ENCODE measurements at places on chromosomes 5 and 9. TPM values are rescaled to one million over a fixed set of nuclear protein-coding genes. Genes with fewer than 3 reads are reported as not detected.

DNA sequence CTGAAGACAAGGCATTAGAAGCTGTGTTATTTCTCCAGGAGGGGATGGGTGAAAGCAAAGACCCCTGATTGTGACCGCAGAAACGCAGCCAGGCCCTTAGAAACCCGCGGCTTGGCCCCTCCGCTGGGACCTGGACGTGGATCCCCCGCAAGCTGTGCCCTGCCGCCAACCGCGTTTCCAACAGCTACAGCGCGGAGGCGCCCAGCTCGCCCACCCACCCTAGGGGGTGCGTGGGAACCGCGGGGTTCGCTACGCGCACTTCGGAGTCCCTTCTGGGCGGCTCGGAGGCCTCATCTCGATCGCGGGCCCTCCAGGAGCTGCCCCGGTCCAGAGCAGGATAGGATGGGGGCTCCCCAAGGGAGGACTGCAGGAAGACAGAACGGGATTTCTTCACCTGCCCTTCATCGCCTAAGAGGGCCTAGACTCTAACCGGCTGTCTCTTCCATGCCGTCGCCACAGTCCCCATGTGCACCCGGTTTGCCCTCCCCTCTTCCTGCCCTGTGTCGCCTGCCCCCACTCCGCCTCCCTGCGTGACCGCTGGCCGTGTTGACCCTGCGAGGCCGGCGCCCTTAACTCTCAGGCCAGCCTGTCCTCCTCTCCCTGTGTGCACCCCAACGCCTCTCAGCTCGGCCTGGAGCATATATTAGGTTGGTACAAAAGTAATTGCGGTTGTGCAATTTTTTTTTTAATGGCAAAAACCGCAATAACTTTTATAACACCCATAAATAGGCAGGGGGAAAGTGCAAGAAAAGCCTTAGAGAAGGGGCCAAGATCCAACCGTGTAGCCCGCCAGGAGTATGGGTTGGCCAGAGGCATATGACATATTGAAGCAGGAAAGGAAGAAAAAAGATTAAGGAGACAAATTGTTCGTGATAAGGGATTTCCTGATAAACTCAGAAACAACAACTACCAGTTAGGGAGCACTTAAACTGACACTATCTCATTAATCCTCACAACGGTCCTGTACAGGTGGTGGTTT, 68.1 kb upstream of the FREM1 start:
- H3K36me3 ChIP-seq: no peaks in the 10 kb centered on the region
- no peaks in the 10 kb centered on the region for H3K27me3 ChIP-seq
- no peaks in the 10 kb centered on the region for H3K4me1 ChIP-seq

DNA sequence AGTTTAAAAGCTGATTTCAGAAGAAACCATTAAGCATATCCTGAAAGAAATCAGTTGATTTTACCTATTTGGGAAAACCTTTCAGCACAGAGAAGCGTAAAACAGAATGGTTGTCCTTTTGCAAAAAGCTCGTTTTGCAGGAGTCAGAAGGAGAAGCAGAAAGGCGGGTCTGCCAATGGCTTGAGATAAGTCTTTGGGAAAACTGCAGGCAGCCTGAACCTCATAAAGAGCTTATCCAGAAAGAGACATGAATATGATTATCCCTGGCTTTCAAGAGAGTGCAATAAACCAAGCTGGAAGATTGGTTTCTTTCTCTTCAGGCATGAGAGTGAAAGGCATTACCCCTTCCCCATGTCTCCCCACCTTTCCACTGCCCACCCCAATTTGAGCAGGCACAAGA, 353.3 kb downstream of the ARHGEF28 start:
- no peak overlapping the region for H3K4me3 ChIP-seq
- no peaks in the 10 kb centered on the region for H3K4me1 ChIP-seq
- no peak overlapping the region for H3K27ac ChIP-seq
- H3K27me3 ChIP-seq: no peaks in the 10 kb centered on the region

- no peak overlapping the region for H3K27ac ChIP-seq
- no peak overlapping the region for H3K4me3 ChIP-seq
- DNase-seq: no peak
- no peaks in the 10 kb centered on the region for H3K27me3 ChIP-seq
Measured at GRCh38 chr9:72371151-72371550, 6.1 kb upstream of the ZFAND5 start.

DNA sequence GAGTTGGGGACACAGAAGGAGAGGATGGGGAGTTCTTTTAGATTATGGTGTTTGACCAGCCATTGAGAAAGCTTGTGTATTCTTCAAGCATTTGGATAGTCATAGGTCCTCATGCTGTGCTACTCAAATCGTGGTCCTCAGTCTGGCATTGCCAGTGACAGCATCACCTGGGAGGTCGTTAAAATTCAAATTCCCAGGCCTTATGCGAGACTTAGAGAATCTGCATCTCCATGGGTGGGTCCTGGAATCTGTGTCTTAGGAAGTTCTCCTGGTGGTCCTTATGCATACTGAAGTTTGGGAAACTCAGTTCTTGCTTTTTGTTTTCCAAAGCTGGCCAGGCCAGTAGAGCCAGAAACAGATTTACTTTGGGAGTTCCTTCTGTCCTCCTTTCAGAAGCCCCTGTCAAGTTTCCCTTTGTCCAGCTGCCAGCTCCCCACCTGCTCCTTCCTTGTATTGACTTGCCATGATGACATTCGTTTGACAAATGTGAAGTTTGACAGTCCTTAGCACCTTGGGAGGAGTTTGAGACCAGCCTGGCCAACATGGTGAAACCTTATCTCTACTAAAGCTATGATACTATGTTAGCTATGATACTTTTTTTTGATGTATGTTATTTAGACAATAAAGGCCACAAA, 95.6 kb downstream of the PALM2AKAP2 start:
- H3K27ac ChIP-seq: no peak overlapping the region
- no peak overlapping the region for H3K4me3 ChIP-seq
- H3K36me3 ChIP-seq: no peaks in the 10 kb centered on the region
- H3K4me1 ChIP-seq: peaks cover 3% of the 10 kb centered on the region
- DNase-seq: no peak
- peaks cover 22% of the 10 kb centered on the region for H3K27me3 ChIP-seq

DNA sequence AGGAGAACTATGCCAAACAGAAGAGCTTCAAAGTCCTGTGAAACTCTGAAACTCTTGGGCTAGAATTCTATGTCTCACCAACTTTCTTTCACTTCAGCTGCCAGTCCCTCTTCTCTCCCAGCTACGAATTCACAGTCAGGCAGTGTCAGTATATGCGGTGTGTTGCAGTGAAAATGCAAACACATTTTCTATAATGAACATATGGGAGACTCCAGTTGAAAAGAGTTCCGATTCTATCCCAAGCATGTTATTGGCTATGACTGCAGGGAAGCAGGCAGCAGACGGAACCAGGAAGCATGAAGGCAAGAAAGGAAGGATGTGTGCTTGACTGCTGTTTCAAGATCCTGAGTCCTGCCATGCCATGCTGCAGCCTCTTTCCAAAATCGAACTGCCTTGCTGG, 515.7 kb upstream of the TLE4 start:
- no peaks in the 10 kb centered on the region for H3K27me3 ChIP-seq
- no peaks in the 10 kb centered on the region for H3K36me3 ChIP-seq
- no peak for DNase-seq
- H3K4me1 ChIP-seq: no peaks in the 10 kb centered on the region
- no peak overlapping the region for H3K4me3 ChIP-seq

GRCh38 chr9:136080716-136081112, 14.4 kb downstream of the NACC2 start:
- H3K36me3 ChIP-seq: no peaks in the 10 kb centered on the region
- H3K4me1 ChIP-seq: peaks cover 10% of the 10 kb centered on the region
- H3K27me3 ChIP-seq: no peaks in the 10 kb centered on the region
- no peak overlapping the region for H3K27ac ChIP-seq
- no peak overlapping the region for H3K4me3 ChIP-seq

DNA sequence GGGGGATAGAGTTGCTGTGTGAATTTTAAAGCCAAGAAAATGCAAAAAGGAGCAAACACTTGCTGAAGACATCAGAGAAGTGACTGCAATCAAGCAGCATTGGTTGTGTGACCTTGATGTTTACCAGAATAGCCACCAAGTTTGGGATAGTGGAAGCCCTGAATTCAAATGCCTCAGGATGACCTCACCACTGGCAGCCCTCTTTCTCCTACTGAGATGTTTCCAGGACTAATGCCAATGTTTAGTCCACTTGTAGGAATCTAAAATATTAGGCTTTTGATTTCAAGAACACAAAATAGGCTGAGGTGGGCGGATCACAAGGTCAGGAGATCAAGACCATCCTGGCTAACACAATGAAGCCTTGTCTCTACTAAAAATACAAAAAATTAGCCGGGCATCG, 112.2 kb upstream of the NUDT12 start:
- DNase-seq: no peak
- no peaks in the 10 kb centered on the region for H3K27me3 ChIP-seq
- no peak overlapping the region for H3K27ac ChIP-seq
- no peak overlapping the region for H3K4me3 ChIP-seq

The PCDHGC5 gene
- not detected for total RNA-seq

The HRH2 gene
- 12.3 TPM for total RNA-seq

The LCN9 gene
- not detected for total RNA-seq

Data from activated CD4-positive, alpha-beta T cell treated with anti-CD3 and anti-CD28 coated beads for 36 hours (primary cell).